ENCODE measurements at places on chromosomes 4 and X.

DNA sequence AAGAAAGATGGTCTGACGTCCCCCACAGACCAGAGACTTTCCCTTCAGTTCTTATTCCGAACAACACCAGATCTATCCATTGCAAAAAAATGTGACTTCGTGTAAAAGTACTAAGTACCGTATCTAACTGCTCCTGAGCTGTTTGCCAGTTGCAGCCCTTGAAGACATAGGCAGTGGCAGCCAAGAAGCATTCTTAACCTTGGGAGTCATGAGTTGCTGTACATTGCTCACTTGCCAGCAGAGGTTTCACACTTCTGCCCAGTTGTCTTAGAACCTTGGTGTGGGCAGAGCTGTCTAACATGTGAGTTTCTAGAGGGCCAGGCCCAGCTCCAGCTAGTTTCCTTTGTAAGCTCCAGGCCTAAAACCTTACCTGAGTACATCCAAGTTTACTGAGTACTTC, 10.5 kb upstream of the CHRDL1 start:
- DNase-seq: no peak

DNA sequence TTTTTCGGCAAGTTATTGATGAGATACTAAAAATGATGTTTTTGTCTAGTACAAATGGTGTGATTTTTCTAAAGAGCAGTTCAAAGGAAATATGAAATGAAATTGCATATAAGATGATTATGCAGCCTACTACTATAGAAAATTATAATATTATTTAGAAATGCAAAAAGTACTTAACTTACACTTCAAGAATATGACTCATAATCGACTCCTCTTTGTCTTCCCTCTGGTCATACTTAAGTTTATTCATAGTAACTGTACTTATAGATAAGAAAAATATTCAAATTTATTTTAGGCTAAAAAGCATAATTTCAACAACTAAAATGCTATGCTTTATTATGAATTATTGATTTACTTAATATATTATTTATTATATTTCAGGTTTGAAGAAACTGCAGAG, 33.2 kb downstream of the CEP44 start:
- DNase-seq: no peak

GRCh38 chr4:75948822-75949444, 8.1 kb upstream of the NAAA start:
- DNase-seq: no peak

DNA sequence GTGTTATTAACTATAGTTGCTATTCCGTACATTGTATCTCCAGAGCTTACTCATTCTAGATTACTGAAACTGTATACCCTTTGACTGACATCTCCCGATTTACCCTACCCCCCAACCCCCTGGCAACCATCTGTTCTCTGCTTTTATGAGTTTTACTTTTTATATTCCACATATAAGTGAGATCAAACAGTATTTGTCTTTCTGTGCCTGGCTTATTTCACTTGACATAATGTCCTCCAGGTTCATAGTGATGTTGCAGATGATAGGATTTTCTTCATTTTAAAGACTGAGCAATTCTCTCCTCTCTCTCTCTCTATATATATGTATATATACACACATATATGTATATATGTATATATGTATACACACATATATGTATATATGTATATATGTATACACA, 54.6 kb downstream of the CFAP299 start:
- DNase-seq: no peak

DNA sequence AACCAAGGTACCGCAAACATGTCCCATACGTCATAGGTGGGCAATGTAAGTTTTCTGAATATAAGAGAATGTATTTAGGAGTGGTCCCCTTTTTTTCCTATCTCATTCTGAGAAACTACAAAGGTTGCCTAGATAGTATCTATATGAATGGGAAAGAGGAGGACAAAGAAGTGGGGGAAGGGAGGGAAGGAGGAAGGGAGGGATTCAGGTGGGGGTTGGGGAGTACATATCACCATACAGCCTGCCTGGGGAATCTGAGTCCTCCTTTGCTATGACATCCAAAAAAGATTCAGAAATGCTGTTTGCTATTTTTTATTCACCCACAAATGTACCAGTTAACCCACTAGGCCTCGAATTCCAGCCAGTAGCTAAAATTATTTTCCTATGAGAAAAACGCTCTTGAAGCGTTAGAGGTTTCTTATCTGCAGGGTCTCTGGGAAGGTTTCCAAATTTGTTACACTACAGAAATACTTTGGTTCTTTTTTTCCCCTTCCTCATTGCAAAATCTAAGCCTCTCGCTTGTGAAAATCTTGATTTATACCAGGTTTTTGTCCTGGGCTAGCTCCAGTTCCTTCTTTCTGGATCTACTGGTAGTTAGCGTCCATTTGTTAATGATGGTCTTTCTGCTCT, 212.9 kb downstream of the NSUN7 start:
- no peak for DNase-seq

GRCh38 chr4:79977131-79977840, 95.7 kb downstream of the ANTXR2 start:
- DNase-seq: no peak

- no peak for DNase-seq
These were observed 581.6 kb upstream of the KLHL4 start for GRCh38 chrX:86935988-86936387.

GRCh38 chr4:36233567-36234266, 10.6 kb downstream of the ARAP2 start:
- no peak for DNase-seq

DNA sequence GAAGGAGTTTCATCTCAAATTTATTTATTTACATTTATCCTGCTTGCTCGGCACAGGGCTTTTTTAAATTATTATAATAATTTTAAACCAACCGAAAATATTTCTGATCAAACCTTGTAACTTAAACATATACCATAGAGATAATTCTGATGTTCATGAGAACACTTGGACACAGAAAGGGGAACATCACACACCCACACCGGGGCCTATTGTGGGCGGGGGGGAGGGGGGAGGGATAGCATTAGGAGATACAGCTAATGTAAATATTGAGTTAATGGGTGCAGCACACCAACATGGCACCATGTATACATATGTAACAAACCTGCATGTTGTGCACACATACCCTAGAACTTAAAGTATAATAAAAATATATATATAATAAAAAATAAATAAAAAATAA, 2.9 kb downstream of the ANXA5 start:
- no peak for DNase-seq

DNA sequence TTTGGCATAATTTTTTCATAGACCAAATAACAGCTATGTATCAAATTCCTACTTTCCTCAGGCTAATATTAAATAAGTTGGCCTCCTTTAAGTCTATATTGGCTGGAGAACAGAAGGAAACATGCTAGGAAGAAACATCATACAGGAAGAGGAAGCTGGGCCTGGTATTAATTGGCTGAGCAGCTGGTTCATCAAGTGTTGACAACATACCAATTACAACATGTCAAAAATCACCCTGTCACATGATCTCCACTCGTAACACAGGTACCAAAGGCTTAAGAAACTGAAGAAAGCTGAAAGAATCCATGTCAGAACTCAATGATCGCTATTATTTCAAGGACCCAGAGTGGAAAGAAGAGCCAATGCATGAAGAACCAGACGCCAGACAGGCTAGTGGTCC, 10.5 kb downstream of the WDFY3 start:
- peak; percentile 70 for DNase-seq

- no peak for DNase-seq
These were observed 25.5 kb downstream of the ANAPC4 start for GRCh38 chr4:25402521-25402920.

DNA sequence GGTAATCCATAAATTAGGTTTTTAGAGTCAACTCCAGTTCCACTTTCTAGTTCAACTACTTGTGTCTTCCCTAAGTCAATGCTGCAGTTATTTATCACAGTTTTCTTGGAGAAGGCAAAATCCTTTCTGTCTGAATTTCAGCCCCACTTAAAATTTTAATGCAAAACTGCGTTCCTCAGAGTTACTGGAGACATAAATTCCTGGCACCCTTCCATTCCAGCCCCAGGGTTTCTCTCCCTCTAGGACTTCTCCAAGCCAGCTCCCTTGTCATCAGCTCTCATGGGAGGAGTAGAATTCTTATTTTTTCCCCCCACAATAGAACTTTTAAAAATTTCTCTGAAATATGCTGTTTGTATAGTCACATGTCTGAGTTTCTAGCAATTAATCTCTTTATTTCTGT, 50.6 kb upstream of the PHOX2B start:
- DNase-seq: no peak

GRCh38 chr4:111678908-111679307, 466.3 kb upstream of the FAM241A start:
- no peak for DNase-seq

DNA sequence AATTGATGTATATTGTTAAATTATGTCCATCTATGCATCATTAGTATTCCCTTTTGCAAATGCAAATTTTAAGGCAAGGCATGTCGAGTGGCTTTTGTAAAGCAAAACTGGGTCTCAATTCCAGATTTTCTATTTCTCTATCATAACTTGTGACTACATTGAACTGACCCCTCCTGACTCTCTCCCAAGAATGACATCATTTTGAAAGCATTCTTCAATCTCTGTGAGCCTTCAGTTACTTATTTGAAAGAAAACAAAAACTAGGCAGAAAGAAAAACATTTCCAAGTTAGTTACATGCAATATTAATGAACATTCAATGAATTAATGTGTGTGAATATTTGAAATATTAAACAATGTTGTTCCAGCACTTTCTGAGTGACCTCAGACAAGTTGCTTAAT, 314.3 kb upstream of the CLNK start:
- DNase-seq: no peak

GRCh38 chr4:1247864-1248244, 1.1 kb downstream of the CTBP1 start:
- DNase-seq: no peak

- no peak for DNase-seq
These were observed 84.4 kb downstream of the JAKMIP1 start for GRCh38 chr4:6115746-6116586.

DNA sequence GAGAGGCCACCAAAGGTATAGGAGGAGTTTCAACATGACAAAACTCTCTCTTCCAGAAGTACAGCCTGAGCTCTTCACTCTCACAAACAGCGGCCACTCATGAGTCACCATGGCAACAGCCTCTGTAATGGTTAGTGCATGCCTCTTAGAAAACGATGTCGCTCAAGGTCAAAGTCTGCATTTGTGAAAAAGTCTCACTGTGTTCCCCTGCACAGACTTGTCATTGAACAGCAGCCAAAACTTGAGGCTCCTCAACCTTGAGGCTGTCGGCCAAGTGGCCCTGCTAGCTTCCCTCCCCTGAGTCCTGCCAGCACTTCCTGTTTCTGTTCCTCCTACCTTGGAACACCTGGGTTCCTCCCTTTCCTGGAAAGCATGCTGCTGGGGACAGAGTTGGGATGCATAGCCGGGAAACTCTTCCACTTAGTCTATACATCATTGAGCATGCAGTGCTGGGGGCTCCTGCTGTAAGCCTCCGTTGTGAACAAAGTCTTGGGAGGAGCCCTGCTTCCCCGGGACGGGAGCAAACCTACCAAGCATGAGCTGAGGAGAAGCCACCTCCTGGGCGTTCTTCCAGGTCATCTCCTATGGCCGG, 66.6 kb downstream of the ING2 start:
- peak; percentile 30 for DNase-seq

- no peak for DNase-seq
These were observed 29.3 kb upstream of the ABCG2 start for GRCh38 chr4:88187766-88188165.

- no peak for DNase-seq
These were observed 49.2 kb upstream of the TAB3 start for GRCh38 chrX:30938295-30938694.

DNA sequence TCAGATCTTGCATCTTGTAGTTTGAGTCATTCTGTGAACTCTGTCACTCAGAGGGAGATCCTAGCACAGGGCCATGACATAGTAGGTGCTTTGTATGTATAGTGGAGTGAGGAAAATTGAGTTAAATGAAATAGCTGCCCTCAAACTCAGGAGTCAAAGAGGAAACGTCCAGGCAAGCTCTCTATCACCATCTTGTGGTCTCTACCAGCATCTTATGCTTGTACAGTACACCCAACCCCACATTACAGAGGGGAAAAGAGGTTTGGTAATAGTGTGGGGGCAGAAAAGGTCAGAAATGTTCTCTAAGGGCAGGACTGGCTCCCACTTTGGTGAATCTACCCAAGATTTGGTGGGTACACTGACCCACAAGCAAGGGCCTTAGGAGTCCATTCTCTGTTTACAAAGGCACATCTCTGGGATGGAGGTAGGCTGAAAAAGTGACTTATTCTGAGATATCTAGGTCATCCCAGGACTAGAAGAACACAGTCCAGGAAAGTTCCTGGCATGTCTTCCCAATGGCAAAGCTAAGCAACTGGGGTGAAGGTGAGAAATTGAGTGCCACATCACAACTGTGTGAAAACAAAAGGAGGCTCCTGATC, 131.8 kb downstream of the OR13H1 start:
- no peak for DNase-seq

DNA sequence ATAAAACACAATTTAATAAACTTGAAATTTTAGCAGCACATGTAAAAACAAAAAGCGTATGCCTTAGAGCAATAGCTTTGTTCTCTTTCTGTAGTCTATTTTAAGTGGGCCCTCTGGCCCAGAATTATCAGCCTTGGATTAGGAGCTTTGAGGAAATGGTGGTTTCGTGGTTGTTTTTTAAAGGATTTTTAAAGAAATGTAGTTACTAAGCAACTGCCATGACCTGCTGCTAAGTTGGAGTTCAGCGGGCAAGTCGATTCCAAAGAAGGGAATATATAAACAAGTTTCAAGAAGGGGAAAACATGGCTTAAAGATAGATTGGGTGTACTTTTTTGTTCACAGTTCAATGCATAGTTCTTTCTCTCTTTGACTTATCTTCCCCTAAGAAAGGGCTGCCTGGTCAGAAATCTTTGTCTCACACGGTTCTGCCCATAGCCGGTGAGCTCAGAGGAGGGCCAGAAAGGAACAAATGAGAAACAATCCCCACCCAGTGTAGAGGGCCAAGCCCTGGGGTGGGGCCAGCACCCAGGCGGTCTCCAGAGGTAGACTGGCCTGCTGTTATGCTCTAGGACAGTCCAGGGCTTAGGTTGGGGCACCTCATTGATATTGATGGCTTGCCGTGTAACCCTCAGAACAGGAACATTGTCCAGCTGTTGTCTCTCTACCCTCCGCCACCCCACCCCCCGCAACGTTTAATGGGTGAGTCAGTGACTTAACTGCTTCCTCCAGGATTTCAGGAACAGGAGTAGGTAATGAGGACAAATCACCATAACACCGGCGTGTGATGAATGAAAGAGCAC, 32.5 kb downstream of the DLG3 start:
- DNase-seq: no peak

DNA sequence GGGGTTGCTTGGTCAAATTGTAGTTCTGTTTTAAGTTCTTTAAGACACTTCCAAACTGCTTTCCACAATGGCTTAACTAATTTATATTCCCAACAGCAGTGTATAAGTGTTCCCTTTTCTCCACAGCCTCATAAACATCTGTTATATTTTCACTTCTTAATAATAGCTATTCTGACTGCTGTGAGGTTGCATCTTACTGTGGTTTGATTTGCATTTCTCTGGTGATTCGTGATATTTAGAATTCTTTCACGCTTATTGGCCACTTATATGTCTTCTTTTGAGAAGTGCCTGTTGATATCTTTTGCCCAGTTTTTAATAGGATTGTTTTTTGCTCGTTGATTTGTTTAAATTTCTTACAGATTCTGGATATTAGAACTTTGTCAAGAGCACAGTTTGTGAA, 278.6 kb upstream of the ITM2A start:
- no peak for DNase-seq

- no peak for DNase-seq
These were observed 30.0 kb upstream of the BLTP1 start for GRCh38 chr4:122122083-122122482.

All from NCI-H524 treated with DMSO at 0.1 percent for 48 hours (cell line).